ENCODE measurements at places on chromosomes 7 and 10.

DNA sequence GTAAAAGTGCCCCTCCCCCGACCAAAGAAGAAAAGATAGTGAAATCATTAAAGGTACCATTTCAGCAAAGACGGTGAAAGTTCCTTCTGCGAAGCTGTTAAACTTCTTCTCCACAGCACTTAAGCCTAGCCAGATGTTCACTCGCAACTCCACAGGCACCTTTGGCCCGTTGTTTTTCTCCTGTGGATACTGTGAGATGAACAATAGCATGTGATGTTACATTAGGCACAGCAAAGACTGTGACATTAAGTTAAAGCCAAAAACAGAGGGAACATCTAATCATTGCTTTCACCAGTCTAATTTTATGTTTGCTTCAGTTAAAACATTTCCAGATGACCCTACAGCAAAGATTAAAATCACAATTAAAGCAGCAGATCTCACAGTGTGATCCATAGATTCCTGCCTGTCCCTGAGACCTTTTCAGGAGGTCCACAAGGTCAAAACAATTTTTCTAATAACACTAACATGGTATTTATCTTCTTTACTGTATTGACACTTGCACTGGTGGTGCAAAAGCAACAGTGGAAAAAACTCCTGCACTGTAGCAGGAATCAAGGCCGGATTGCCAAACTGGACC is 112.5 kb downstream of the MYOF start:
- no peak for DNase-seq

DNA sequence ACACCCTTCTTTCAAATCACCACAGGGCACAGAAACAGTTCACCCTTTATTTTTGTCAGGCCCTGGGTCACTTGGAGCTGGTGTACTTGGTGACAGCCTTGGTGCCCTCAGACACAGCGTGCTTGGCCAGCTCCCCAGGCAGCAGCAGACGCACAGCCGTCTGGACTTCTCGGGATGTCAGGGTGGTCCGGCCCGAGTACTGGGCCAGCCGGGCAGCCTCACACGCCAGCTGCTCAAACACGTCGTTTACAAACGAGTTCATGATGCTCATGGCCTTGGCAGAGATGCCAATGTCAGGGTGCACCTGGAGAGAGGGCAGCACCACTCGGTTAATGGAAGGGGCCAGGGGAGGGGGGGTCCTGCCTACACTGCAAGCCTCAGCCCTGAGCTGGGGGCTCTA is 2.5 kb downstream of the H2BK1 start:
- DNase-seq = no peak

DNA sequence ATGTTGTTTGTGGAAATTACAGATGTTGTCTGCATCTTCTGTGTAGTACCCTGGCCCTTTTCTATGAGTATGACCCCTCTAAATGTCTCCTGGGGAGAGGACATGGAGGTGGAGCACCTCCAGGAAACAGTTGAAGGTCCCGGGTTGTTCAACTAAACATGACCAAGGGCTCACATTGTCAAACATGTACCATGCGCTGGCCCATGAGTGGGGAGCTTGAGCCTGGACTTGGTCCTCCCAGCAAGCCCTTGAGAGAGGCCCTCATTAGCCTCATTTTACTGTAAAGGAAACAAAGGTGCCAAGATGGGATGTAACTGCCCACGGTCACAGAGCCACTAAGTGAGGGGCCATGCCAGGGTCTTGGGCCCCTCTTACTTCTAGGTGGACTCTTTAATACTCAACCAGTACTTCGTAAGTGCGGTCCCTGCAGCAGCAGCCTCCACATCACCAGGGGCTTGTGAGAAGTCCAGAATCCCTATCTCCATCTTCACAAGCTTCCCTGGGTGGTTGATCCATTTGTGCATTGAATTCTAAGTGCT is 31.2 kb downstream of the C10orf71 start:
- no peak for DNase-seq

- peak; percentile 62 for DNase-seq
Observed at GRCh38 chr10:62433181-62433692, 59.1 kb downstream of the ZNF365 start.

DNA sequence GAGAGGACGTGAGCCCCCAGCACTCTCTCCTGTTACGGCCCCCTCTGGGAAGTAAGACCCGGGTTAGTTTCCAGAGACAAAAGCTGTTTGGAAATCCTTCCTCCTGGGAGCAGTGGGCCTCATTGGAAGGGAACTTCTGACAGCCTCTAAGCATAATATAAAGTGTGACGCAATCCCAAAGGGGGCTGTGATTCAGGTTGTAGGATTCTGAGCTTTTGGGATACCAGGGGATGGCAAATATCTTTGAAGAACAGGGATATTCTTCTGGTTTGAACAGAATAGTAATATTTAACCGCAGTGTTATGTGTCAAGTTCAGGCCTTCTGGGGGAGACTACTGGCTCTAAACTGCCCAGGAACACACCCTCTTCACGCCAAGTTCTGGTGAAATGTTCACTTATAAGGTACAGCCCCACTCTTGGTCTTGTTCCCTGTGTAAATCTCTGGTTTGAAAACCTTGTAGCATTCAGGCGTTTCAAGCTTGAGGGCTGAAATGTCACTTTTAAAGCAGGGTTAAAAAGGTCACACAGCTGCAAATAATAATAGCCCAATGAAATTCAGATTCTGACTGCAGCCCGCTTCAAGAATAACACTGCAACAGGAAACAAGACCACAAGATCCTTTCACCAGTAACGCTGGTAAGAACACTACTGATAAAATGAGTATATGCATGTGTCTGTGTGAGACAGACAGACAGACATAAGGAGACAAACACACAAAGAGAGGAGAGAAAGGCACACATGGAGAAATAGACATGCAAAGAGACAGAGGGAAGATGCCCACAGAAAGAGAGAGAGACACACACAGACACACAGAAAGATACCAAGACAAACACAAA is 69.0 kb downstream of the CREB5 start:
- no peak for DNase-seq

GRCh38 chr10:7260412-7260900 is 150.4 kb downstream of the SFMBT2 start:
- peak; percentile 15 for DNase-seq

DNA sequence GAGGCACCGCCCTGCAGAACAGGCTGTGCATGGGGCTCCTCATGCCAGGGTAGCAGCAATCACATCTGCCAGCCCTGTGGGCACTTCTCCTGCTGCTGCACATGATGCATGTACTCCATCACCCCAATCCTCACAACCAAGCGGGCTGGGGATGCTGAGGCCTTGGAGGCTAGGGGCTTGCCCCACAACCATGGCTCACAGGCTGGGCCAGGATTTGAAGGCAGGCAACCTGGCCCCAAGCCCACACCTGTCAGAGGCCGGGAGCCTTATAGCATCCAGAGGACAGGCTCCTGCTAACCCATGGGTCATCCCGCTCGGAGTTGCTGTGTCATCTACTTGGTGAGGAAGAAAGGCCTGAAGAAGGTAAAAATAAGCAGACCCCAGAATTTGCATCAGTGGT is 2.2 kb downstream of the POLM start:
- DNase-seq = no peak

- DNase-seq = peak; percentile 83
Observed at GRCh38 chr10:75230600-75231038, 5.1 kb downstream of the COMTD1 start.

- DNase-seq = peak; percentile 28
Observed at GRCh38 chr7:134885967-134886352, 100.3 kb upstream of the AGBL3 start.

- no peak for DNase-seq
Observed at GRCh38 chr7:92586841-92587240, 3.3 kb downstream of the FAM133B start.

- DNase-seq = no peak
Observed at GRCh38 chr10:100248820-100249219, 18.6 kb downstream of the CWF19L1 start.

- DNase-seq = no peak
Observed at GRCh38 chr10:60397792-60398191, 8.1 kb upstream of the ANK3 start.
